GM12892 (cell line): ENCODE measurements at places on chromosomes 4 and X.

GRCh38 chrX:69234624-69235023, 69.4 kb upstream of the PJA1 start:
- DNase-seq = no peak

- peak; percentile 66 for DNase-seq
Observed at GRCh38 chr4:1579001-1579900, 104.9 kb downstream of the FAM53A start.

GRCh38 chrX:11244636-11245035, 48.6 kb upstream of the AMELX start:
- DNase-seq = no peak

DNA sequence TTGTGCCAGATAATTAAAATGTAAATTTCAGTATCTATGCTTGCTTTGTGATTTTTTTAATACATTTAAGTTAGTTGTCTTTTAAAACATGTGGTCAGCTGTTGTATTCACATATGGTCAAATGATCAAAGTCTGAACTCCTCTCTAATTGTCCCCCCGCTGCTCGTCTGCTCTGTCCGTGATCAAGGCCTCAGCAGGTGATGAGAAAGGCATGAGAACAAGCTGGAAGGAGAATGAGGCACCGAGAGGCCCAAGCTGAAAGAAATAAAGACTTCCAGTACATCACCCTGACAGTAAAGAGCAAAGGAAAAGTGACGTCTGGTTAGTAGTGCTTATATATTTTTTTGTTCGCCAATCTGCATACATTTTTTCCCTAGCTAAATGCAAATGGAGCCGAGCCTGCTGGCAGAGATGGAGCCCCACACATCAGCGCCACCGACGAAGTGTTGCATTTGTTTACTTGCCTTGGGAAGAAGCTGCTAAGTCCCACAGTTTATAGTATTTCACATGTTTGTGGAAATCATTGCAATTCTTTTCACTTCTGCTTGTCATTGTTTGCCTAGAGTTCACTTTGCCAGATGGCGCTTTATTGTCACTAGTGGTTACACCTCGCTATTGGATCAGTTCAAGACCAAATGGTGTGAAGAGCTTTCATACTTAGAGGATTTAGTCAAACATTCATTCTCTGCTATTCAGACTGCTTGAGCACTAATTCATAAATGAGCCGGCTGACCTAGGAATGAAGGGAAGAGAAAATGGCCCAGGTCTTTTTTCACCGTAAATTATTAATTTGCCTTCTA, 181.5 kb downstream of the ZIC3 start:
- no peak for DNase-seq

- DNase-seq = no peak
Observed at GRCh38 chrX:69724307-69724706, 108.4 kb downstream of the EDA start.

DNA sequence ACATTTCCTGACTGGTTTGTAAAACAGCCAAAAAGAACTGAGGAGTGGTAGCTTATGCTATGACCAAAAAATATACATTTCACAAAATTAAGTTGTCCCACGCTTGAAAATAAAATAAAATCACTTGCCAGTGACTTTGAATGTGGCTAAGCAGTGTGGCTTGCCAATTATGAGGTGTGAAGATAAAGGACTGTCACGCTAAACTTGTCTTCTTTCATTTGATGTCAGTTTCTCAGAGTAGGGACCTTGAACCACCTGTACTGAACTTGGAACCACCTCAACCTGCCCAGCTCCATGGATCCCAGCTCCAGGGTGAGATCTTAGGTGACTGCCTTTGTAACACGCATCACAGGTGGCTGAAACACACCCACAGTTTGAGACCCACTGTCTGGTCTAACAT, 113.7 kb upstream of the TBL1X start:
- no peak for DNase-seq

- DNase-seq = no peak
Observed at GRCh38 chrX:2503591-2504500, 3.1 kb upstream of the DHRSX start.

DNA sequence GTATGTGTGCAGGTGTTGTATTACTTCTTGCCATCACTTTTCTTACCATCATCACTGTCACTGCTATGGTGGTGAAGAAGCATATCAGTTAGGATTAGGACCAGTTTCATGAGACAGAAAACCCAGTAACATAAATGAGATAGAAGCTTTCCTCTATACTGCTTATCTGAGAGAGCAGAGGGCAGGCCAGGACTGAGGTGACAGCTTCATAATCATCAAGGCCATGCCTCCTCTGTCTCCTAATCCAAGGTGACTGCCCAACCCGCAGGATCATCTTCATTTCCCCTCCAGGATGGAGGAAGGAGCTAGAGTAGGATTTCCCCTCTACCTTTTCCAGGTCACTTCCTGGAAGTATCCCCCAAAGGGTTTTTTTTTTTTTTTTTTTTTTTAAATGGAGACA, 35.4 kb downstream of the TMEM131L start:
- DNase-seq = no peak

GRCh38 chr4:169618986-169619385, 1.4 kb upstream of the CLCN3 start:
- DNase-seq = no peak

GRCh38 chr4:151990201-151990600, 229.4 kb upstream of the GATB start:
- no peak for DNase-seq

DNA sequence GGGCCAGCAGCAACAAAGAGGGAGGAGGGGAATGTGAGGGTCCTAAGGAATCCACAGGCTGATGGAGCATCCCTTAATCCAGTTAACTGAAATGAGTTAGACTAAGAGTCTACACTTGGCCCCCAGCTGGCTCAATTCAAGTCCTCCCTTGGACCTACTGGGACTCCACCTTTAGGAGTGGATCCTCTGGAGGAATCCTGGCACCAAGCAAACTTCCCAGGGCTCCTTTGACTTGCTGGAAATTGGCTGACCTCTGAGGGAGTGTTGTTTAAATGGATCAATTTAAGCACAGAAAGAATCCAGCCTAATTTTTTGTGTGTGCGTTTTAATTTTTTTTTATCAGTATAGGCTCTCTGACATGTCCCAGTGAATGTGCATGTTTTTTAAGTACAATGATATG, 114.7 kb downstream of the SHROOM3 start:
- DNase-seq = no peak

GRCh38 chr4:20496068-20496467, 204.2 kb upstream of the PACRGL start:
- DNase-seq = no peak

DNA sequence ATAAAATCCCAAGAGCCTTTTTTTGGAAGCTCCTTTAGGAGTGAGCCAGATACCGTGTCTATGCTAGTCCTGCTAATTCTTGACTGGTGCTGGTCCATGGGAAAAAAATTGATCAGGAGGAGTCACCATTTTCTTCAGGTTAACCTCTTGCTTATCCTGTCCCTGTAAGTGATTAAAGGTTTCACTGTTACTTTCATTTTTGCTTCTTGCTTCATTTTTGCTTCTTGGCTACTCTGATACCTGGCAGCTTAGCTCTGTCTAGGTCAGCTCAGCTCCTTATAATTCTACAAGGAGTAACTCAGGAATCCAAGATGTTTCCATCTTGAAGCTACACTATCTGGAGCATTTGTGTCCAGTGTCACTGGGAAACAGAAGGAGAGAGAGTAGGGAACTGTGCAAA, 45.7 kb downstream of the AFM start:
- no peak for DNase-seq

DNA sequence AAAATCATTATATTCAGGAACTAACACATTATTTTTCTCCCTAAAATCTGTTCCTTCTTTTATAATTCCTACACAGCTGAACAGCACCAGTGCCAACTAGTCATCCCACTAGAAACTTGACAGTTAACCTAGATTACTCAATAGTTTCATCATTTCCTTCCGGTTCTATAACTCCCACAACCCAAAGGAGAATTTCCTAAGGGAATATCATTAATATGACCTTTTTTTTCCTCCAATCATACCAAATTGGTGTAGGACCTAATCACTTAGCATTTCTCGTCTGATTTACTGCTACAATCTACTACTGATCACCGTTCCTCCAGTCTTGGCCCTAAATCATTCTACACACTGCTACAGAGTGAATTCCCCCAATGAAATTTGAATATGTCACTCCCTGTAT, 45.9 kb downstream of the WDFY3 start:
- no peak for DNase-seq

GRCh38 chr4:185730387-185730786, 81.6 kb downstream of the SORBS2 start:
- DNase-seq = no peak

- DNase-seq = no peak
Observed at GRCh38 chr4:47444031-47444430, 19.5 kb downstream of the COMMD8 start.

DNA sequence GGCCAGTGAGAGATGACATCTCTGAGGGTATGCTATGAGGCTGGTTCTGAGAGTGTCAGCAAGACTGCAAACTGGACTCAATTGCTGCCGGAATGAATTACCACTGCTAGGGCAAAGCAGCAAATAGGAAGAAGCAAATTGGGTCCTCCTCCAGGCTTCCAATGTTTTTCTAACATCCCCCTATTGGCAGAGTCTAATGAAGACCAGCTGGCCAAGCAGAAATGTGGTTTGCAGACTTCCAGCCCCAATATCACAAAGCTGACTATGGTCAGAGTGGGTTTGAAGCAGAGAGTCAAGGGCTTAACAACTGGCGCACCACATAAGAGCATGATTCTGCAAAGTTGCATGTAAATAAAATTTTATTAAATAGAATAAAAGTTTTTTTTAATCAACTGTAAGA, 225.4 kb upstream of the GLRA2 start:
- no peak for DNase-seq

- DNase-seq = no peak
Observed at GRCh38 chr4:13117185-13117584, 367.0 kb downstream of the RAB28 start.

- DNase-seq = no peak
Observed at GRCh38 chr4:85756938-85757337, 282.0 kb downstream of the ARHGAP24 start.

- no peak for DNase-seq
Observed at GRCh38 chr4:142480244-142480643, 365.9 kb downstream of the INPP4B start.
